ENCODE measurements at places on chromosomes 12 and 14.

GRCh38 chr12:53803194-53803593 lies 51.4 kb upstream of the CISTR start:
- DNase-seq: peak; percentile 85

DNA sequence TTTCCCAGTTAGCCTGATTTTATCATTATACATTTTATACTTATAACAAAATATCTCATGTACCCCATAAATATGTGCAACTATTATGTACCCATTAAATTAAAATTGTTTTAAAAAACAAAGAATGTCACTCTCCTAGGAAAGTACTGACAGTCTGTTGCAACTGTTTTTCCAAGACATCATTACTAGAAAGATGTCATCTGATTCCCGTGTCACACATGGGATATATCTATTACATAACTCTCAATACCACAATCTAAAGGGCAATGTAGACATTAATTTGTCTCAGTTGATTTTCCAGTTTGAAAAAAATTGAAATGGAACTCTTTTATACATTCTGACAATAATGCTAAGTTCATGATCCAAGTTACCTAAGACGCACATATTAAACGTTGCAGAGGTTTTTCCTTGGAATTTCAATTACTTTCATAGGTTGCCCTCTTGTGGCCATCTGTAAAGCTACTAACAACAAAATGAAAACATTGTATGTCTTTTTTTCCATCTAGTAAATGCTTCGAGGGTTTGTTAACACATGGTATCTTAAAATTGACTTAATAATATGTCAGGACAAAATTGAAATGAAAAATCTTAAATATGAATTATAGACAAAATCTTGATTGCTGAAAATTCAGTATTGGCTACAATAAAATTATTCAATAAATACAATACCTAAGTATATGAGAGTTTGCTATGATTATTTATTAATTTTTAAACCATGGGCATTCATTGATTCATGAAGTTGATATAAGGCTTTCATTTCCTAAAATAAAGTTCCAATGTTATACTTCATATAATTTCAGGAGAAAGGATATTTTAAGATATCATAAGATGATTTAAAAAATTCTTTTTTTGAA lies 131.6 kb downstream of the PPFIA2 start:
- DNase-seq: peak; percentile 84

GRCh38 chr14:71970272-71970671 lies 38.0 kb downstream of the RGS6 start:
- DNase-seq: no peak

DNA sequence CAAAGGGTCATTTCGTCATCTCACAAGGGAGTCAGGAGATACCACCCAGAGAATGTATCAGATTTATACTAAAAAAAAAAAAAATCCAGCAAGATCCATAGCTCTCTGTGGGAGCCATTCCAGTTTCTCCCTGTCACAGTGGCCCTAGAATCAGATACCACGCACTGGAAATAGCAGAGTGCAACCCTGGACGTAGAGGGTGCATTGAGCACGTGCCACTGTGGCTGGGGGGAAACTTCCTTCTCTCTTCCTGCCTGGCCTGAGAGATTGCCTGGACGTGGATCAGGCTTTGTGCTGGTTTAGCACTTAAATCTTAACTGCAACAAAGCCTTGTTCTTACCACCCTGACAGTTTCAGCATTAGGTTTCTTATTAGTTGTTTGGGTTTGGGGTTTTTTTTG lies 124.3 kb downstream of the FBXL14 start:
- no peak for DNase-seq

- DNase-seq: no peak
These were observed 18.0 kb downstream of the MAP1LC3B2 start for GRCh38 chr12:116577154-116577561.

DNA sequence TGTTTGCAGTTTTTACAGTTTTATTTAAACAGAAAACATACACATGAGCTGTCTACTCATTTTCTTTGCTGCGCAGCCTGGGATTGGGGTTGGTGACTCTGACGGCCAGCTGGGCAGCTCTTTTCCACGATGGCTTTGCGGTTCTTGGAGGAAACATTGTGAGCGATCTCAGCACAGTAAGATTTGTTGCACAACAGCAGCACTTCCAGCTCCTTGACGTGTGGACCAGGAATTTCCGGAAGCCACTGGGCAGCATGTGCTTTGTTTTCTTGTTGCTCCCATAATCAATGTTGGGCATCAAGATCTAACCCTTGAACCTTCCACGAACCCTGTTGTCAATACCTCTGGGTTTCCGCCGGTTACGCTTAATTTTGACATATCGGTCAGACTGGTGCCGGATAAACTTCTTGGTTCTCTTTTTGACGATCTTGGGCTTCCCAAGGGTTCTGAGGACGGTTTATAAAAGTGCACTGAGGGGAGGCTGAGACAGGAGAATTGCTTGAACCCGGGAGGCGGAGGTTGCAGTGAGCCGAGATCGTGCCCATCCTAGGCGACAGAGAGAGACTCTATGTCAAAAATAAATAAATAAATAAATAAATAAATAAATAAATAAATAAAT lies 21.8 kb downstream of the FKBP11 start:
- no peak for DNase-seq

DNA sequence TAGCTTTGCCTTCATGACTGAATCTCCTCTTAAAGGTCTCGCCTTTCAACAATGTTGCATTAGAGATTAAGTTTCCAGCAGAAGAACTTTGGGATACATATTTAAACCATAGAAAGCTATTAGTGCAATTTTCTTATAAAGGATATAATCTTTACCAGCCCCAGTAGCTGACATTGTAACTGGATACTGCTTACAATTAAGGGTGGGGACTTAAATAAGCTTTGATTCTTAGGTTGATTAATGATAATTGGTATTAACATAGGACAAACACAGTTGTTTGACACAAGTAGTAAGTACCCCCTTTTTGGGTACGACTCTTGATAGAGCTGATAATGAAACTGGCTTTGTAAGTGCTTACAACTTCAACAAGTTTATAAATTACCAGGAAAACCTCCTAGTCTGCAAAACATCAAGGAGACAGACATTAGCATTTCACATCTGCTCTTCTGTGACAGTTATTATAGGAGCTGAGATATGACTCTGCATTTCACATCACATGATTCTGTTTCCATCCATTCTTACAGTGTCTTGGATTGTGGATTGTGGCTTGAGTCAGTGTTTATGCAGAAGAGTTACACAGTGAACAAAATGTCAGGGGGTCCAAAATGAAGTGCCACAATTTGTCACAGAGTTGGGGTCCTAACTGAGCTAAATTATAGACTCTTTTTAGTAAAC lies 249.1 kb upstream of the E2F7 start:
- no peak for DNase-seq
